NCI-H1048 (cell line): ENCODE measurements at places on chromosomes 5 and 9.

DNA sequence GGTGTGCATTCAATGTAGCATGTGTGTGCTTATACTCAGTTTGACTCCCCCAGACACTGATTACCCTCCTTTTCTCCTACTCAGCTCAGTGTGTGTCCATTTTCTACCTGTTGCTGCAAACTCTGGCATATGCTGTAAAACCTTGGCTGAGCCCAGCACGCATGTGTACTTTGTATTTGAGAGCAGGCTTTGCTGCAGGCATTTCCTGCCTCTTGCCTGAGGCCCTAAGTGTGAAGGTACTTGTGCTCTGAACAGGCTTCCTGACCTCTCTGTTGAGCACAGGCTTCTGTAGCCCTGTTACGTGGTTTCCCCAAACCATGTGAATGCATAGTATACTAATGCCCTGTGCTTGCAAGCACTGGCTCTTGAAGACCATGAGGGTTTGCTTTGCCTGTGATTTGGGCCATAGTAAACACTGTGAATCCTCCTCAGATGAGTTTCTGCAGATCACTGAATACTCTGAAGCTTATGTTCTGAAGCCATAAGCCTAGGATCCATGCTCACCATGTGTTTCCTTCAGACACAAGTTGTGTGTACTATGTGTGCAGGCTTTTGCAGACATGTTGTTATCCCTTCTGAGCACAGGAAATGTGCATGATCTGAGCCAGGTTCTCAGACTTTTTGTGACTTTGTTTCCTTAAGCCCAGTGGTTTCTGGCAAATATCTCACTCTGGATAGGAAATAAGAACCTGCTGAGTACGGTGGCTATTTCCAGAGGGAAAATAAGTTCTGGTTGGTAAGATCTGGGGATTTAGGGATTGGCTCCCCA, 124.9 kb upstream of the RUSC2 start:
- DNase-seq = no peak

GRCh38 chr5:107361945-107362344, 308.8 kb downstream of the EFNA5 start:
- no peak for DNase-seq

DNA sequence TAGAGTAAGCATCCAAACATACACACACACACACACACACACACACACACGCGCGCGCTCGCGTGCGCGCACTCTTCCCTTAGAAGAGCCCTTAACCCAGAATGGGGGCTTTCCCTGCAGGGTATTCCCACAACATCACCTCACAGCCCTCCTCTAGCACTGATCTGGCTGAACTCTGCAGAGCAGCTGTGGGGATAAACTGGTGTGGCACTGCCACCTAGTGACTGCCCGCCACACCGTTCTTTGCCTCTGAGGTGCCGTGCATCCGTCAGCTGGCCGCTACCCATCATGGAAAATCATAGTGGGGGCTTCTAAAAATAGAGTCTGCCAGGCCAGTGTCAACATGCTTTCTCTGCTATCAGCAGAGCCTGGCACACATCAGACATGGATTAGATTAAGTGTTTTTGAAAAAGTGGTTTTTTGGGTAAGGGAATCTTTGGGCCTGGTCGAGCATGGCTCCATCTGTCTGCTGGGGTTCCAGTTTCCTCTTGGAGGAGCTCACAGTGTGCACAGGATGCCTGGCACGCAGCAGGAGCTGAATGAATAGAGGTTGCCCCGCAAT, 88.1 kb downstream of the KCNN2 start:
- peak; percentile 25 for DNase-seq

GRCh38 chr5:118253225-118254061, 734.9 kb downstream of the DTWD2 start:
- DNase-seq = no peak

DNA sequence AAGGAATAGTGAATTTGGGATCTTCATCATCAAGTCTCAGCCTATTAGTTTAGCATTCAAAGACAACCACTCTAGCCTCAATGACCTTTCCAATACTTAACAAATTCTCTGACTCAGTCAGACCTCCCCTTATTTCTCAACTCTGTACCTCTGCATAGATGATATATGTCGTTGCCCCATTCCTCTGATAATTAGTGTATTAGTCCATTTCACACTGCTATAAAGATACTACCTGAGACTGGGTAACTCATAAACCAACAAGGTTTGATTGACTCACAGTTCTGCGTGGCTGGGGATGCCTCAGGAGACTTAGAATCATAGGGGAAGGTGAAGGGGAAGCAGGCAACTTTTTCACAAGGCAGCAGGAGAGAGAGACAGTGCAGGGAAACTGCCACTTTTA, 8.9 kb downstream of the MRPL22 start:
- DNase-seq = no peak

DNA sequence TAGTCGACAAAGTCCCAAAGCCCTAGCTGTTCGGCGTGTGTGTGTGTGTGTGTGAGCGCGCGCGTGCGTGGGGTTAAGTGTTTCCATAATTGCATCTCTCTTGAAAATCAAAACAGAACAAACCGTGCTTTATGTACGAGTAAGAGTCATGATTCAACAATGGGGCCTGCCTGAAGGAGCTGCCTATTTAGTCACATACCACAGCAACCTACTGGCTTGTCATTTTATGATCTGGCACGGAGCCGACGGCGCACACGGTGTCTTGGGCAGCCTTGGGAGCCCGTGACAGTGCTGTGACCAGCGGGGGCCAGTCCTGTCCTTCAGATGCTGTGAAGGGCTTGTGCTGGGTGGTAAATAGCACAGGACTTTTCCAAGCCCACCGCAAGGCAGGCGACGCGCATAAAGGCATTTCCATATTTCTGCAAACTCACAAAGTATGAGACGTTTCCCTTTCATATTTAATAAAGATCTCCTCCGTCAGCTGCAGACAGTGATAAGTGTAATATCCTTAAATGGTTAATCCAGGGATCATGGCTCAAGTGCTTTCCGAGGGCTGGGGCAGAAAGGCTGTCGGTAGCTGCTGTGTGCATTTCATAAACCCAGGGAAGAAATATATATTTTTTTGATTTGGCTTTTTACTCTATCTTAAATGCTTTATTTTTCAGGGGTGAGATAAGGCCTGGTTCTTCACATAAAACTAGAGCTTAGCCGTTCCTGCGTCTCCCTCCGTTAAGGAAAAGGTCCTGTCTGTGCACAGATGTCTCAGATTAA, 270.2 kb upstream of the IRX1 start:
- no peak for DNase-seq

- DNase-seq = no peak
Observed at GRCh38 chr5:144201588-144201987, 30.9 kb downstream of the KCTD16 start.

DNA sequence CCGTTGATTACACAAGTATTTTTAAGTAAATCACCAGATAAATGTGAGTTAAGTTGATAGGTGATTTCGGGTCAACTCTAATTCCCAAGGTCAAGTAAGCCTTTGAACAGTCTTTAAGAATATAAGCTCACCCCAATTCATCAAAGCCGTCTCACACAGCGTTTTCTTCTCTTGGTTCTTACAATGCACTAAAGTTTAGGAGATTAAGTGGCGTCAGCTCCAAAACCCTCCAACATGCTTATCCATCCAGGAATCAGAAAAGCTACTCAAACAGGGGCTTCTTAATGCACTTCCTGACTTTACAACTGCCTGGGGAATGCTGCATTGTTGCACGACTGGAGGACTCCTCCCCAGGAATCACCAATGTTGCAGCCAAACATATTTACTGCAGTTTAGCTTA, 206.2 kb upstream of the EFNA5 start:
- DNase-seq = no peak

GRCh38 chr5:16852251-16853005, 83.7 kb downstream of the MYO10 start:
- DNase-seq = no peak
